ENCODE measurements at places on chromosomes 4 and X.

DNA sequence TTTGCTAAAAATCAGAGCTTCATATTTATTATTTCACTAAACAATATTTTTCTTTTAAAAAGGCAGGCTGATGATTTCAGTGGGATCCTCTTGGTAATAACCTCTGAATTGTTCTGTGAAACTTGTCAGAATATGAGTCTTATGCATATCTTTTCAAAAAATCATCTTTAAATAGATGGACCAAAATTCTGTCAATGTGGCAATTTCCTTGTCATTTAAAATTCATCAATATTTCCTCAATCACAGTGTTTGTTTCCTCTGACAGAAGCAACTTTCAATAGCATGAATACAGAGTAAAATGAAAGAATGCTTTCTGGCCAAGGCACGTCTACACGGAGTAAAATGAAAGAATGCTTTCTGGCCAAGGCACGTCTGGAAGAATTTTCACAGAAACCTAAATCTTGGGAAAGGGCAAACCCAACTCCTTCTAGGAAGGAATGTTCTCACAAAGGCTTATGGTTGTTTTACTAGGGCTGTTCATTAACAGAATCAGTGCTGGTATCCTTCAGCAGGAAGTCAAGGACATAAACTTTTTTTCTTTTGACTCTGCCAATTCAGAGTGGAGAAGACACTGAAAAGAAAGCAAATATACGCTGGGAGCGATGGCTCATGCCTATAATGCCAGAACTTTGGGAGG, 99.0 kb upstream of the GPR34 start:
- DNase-seq = no peak

DNA sequence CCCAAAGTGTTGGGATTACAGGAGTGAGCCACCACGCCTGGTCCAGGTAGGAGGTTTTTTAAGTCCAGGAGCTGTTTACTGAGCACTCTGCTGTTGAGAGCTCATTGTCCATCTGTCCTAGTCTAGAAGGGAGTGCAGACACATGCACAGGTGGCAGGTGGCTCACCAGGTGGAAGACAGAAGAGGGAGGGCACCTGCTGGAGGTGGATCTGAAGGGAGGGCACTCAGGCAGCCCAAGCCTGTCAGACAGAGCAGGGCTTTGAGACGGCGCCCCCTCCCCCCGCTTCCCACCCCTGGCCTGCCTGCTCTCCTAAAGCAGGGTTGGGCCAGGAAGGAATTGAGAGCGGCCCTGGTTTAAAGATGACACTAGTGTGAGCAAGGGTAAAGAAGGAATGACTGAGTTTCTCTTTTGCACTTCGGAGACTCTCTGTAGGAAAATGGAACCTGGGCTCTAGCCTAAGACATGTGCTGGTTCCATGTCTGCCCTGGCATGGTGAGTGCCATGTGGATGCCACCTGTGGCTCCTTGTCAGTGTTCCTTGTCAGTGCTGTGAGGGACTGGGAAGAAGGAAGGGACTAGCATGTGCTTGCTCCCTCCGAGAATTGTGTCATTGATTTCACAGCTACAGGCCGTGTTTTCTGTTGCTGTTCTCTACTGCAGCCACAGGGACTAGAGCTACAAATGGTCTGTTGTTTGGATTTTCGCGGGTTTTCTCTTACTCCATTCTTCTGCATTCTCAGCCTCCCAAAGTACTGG, 108.6 kb downstream of the TNIP2 start:
- no peak for DNase-seq

DNA sequence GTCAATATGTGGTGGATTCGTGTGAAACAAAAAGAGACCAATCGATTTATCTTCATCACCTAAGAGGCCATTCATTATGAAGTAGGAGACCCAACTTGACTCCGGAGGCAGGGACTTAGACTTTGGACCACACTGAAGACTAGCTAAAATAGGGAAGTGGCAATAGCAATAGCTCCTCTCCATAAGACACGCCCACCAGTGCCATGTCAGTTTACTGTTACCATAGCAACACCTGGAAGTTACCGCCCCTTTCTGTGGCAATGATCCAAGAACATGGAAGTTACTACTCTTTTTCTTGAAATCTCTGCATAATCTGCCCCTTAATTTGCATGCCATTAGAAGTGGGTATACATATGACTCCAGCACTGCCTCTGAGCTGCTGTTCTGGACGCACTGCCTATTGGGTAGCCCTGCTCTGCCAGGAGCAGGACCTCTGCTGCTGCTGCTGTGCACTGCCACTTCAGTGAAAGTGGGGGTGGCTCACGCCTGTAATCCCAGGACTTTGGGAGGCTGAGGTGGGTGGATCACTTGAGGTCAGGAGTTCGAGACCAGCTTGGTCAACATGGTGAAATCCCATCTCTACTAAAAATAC, 163.2 kb downstream of the PRKX start:
- DNase-seq = no peak

GRCh38 chr4:13348216-13348615, 135.9 kb downstream of the RAB28 start:
- no peak for DNase-seq

GRCh38 chr4:14155803-14156202, 528.3 kb upstream of the BOD1L1 start:
- no peak for DNase-seq

GRCh38 chrX:54043056-54043455, 1.2 kb downstream of the PHF8 start:
- DNase-seq = no peak

DNA sequence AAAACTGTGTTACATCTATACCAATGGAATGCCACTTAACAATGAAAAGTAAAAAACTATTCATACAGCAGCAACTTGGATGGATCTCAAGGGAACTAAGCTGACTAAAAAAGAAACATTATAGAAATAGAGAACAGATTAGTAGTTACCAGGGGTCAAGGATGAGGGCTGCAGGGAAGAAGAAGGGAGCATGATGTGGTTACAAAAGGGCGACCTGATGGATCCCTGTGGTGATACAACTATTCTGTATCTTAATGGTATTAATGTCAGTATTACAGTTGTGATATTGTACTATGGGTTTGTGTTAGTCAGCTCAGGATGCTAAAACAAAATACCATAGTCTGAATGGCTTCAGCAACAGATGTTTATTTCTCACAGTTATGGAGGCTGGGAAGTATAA, 190.7 kb downstream of the ZNF674 start:
- no peak for DNase-seq

DNA sequence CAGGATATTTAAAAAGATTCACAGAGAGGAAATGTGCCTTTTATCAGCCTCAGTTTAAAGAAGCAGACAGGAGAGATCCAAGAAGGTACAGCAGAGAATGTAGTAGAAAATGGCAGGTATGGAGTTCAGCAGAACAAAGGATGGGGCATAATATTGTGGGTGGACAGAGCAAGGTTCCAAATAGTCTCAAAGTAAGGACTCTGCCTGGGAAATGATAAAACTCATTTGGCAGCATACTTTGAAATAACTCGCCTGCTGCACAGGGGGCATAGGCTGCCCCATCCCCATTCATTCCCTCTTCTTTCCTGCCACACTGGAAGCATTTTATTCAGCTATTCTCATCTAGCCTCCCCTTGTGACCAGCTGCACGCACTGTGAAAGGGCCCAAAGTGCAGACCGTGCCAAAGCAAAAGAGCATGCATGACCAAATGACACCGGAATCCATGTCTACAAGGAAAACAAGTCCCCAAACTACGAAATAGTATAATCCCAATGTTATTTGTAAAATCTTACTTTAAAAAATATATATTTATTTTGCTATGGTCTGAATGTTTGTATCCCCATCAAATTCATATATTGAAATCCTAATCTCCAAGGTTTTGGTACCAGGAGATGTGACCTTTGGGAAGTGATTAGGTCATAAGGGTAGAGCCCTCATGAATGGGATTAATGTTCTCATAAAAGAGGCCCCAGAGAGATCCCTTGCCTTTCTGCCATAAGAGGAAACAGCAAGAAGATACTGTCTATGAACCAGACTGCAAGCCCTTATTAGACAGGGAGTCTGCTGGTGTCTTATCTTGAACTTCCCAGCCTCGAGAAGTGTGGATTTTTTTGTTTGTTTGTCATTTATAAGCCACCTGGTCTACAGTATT, 77.4 kb upstream of the PRSS48 start:
- no peak for DNase-seq

DNA sequence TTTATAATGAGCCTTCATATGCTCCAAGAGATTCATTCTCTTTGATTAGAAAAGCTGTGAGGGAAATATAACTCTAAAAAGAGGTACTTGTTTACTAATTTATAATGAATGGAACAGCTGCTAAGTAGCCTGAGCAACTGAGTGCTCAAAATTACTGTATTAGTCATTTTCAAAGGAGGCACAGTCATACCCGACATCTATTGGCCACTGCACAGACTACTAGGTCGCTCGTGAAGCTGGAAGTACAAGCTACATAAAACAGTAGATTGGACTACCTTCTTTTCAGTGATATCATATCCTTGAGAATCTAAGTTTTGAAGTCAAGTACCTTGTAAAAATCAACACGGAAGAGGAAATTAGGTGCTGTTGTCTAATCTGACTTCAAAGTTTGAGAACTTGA, 52.0 kb upstream of the GLRB start:
- no peak for DNase-seq

DNA sequence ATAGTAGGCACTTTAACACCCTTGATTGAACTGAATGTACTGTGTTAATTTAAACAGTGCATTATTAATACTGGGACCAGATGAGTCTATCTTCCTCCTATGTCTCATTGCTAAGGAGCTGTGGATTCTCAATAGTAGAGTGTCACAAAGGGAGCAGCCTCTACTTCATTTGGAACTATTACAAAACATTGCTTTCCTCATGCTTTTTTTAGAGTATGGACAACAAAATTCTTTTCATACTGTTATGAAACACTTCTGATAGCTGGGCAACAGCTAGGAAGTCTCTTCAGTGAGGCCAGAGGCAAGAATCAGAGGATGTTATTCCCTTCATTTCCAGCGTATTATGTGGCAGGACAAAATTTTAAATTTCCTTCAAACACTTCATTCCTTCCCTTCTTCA, 160.8 kb downstream of the FBXO8 start:
- DNase-seq = no peak

DNA sequence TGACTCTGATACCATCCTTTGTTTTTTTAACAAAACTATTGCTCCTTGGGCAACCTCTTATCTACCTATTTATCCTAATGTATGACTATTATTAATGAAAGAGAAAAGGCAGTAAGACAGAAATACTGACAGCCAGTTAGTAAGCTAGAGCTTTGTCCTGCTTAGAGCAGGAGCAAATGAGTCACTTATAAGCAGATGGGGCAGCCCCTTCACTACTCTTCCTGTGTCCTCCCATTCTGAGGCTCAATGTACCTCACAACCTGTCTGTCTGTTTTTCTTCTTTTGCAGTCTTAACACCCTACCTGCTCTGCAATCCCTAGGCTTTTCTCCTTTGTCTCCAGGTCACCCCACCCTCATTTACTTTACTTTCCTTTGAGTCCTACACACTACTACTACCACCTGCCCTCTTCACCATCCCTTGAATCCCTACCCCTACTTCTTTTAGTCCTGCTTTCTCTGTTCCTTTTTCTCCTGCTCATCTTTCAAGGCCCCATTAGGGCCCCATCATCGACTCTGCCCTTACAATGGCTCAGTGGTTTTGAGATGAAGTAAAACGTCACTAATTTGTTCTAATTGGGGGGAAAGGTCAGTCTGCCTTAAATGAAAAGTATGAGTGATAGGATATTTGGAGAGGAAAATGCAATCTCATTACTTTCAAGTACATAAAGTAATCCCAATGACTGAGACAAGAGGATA, 294.3 kb downstream of the GUCY2F start:
- no peak for DNase-seq

DNA sequence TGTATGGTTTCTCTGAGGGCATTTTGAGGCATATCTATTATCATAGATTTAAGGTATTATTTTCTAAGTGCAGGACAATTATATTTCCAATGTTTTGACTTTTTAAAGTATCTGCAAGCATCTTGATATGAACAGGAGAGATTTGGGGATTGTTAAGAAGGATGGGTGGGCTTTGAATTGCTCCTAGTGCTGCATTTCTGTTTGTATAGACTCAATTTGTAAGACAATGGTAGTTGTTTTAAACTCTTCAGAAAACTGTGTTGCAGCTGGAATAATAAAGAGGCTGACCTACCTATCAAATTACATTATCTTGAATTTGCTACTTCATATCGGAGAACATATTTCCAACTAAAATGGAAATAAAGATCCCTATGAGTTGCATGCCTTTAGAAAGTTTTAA, 570.3 kb downstream of the ADGRL3 start:
- no peak for DNase-seq

DNA sequence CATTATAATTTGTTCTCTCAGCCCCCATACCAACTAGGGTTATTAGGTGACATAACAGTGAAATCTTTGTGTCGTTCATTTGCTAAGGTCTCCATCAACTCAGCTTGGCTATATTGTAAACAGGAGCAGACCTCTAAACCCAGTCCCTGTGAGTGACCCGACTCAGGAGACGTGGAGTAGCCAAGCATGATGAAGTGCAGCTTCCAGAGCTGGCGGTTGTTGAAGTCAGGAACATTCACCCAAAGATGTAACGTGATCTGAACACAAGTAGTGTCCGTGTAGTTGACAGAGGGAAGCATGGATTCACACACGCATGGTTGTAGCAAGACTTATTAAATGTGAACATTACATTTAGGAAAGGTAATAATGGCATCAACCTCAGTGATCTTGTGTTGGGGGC, 102.3 kb downstream of the FAM193A start:
- no peak for DNase-seq

DNA sequence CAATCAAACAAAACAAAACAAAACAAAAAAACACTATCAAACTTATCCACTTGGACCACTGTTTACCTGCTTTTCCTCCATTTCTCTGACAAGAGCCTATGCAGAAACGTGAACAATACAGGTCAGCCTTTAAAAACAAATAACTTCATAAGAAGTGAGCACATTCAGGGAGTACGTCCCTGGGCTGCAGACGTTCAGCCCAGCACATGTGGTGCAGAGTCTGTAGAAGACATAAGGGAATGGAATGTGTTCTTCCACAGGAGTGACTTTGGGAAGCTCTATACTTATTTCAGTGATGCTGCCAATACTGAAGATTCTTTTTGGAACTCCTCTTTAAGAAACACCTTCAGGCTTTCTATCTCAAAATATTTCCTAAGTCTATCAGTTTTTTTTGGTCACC, 120.6 kb downstream of the SPRY1 start:
- no peak for DNase-seq

GRCh38 chr4:156583265-156583664, 388.3 kb downstream of the PDGFC start:
- no peak for DNase-seq

GRCh38 chr4:14888790-14889572, 113.3 kb upstream of the CPEB2 start:
- no peak for DNase-seq

- no peak for DNase-seq
Observed at GRCh38 chr4:124694306-124694705, 18.2 kb downstream of the ANKRD50 start.

DNA sequence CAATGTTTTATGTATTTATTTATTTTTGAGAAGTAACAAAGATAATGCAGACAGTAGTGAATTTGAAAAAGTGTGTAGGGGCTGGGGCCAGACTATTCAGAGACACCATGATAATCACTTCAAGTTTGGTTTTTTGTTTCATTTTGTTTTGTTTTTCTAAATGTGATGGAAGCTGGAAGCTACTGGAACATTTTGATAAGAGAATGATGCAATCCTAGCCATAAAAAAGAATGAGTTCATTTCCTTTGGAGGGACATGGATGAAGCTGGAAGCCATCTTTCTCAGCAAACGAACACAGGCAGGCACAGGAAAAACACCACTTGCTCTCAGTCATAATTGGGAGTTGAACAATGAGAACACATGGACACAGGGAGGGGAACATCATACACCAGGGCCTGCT, 706.6 kb upstream of the EPHA5 start:
- no peak for DNase-seq

Measured in stimulated activated CD8-positive, alpha-beta memory T cell treated with anti-CD3 and anti-CD28 coated beads, Interleukin-12 subunit alpha, Interleukin-12 subunit beta, amount 100 ng/mL, for 4 hours (primary cell).